ENCODE measurements at places on chromosomes 16 and 17.

DNA sequence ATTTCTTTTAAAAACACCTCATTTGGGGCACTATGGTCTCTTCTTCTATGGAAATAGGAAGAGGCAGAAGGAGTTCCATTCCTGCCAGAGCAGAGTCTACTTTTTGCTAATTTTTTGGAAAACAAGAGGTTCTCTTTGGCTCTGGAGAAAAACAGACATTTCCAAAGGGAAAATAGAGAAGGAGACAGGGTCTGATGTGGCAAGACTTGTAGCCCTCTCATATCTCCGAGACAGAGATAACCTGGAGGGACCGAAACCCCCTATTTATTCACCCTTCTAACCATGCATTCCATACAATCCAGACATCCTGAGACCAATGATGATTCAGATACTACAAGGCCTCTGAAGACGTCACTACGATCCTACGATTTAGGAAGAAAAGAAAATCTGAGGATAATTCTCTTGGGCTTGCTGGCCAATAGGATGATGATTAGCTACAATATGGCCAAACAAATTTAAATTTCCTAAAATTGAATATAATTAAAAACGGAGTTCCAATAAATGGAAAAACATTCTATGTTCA lies 70.2 kb downstream of the HIC1 start:
- no peak for DNase-seq

- no peak for DNase-seq
Observed at GRCh38 chr16:83273504-83274173, 534.1 kb upstream of the HSBP1 start.

GRCh38 chr16:71846431-71846830 lies 655 bp downstream of the ATXN1L start:
- no peak for DNase-seq

- DNase-seq: no peak
Observed at GRCh38 chr16:5852151-5852550, 754.6 kb upstream of the EEF2KMT start.

DNA sequence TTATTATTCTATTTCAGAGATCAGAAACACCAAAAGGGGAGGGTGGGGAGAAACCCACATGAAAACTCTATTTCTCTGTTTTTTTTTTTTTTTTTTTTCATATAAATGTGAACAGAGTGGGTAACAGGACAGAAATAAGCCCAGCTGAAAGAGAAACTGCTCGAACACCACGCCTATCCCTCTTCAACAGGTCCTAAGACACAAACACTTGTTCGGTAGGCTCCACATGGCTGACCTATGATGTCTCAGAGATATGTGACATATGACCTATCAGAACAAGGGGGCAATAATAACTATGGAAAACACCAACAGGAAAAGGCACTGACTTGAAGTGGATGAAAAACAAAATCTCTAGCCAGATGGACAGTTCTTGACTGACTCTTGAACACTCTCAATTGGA lies 44.8 kb downstream of the PARN start:
- DNase-seq: no peak

DNA sequence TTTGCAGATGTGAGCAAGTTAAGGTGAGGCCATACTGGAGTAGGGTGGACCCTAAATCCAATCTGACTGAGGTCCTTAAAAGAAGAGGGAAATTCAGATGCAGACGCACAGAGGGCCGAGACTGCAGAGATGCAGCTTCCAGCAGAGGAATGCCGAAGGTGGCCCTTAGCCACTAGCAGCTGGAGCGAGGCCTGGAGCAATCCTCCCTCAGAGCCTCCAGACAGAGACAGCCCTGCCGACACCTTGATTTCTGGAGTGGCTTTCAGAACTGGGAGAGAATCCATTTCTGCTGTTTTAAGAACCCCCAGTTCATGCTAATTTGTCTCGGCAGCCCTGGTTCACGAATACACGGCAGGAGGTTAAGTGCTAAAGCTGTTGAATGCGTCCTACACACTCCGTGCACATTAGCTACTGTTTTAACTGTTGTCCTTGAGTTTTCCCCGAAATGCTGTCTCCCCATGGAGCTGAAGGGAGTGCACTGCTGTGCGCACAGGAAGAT lies 135.5 kb downstream of the IRF8 start:
- no peak for DNase-seq

DNA sequence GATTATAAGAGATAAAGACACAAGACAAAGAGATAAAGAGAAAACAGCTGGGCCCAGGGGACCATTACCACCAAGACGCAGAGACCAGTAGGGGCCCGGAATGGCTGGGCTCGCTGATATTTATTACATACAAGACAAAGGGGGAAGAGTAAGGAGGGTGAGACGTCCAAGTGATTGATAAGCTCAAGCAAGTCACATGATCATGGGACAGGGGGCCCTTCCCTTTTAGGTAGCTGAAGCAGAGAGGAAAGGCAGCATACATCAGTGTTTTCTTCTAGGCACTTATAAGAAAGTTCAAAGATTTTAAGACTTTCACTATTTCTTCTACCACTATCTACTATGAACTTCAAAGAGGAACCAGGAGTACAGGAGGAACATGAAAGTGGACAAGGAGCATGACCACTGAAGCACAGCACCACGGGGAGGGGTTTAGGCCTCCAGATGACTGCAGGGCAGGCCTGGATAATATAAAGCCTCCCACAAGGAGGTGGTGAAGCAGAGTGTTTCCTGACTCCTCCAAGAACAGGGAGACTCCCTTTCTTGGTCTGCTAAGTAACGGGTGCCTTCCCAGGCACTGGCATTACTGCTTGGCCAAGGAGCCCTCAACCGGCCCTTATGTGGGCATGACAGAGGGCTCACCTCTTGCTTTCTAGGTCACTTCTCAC lies 63.9 kb upstream of the ARL4D start:
- no peak for DNase-seq

GRCh38 chr17:41369713-41370112 lies at the start of gene KRT33B:
Gene KRT33B, minus strand, starts transcription at chr17:41369813. Its CDS starts 63 bp downstream, at chr17:41369750.
- no peak for DNase-seq

- no peak for DNase-seq
Observed at GRCh38 chr17:66976781-66977201, 12.3 kb downstream of the CACNG4 start.

DNA sequence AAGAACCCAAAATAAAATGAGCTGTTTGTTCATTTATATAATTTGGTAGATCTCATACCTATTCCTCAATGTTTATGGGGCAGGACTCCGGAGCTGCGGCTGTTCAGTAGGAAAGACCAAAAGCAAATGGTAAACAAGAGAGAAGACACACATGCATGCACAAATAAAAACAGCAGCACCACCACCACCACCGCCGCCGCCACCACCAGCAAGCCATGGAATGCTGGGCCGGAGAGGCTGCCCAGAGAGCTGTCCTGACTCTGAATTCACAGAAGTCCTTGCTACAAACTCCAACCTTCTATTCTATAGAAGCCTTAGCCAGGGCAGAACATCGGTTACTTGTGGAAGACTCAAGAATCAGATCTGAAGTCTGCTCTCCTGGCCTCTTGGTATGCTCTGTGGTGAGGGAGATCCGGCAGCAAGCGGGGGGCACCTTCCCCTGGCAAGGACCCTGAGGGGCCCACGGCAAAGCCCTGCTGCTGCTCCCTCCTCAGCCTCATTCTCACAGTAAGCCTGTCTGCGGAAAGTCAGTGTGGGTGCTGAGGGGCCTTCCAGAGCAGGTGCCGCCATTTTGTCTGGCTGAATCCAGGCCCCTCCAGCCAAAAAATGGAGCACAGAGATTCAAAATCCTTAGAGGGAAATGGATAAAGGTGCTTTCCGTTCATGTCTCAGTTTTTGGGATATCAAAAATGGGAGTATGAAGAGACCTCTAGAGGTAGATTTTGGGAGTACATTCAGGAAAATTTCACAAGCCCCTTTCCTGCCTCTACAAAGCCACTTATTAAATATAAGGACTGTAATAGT lies 6.4 kb upstream of the FOXJ1 start:
- no peak for DNase-seq

DNA sequence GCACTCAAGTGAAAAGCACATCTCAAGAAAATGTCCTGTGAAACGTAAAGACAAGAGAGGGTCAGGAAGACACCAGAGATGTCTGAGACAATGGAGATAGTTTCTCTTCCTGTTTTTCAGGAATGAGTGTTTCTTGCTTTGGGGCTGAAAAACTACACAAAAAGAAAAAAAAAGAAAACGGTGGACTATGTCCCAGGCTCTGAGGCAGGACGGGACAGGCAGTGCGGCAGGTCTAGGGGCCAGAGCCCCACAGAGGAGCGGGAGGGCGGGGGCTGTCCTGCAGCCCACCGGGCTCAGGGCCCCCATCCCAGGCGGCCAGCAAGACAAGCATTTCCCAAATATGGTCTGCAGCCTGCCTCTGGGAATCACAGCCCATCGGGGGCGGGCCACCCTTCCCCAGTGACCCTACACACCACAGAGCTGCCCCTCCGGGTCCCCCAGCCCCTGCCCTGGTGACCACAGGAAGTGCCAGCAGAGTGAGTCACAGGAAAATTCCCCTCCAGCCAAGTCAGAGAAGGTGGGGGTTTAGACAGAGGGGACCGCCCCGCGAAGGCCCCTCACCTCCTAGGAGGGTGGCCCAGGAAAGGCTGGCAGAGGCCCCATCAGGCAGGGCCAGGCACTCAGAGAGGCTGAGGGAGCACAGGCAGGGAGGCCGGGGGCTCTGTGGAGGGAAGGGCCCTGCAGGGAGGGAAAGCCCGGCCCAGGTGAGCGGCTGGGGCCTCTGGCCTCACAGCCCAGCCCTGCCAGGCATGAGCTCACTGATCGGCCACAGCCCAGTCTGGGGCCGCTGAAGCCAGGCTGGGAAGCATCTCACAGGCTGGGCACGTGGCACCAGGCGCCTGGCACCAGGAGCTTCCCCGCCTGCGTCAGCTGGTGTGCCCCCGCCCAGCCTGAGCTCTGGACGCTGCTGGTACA lies 6.3 kb downstream of the BCAR1 start:
- peak; percentile 92 for DNase-seq

- DNase-seq: no peak
Observed at GRCh38 chr16:4070936-4071335, 45.3 kb downstream of the ADCY9 start.

DNA sequence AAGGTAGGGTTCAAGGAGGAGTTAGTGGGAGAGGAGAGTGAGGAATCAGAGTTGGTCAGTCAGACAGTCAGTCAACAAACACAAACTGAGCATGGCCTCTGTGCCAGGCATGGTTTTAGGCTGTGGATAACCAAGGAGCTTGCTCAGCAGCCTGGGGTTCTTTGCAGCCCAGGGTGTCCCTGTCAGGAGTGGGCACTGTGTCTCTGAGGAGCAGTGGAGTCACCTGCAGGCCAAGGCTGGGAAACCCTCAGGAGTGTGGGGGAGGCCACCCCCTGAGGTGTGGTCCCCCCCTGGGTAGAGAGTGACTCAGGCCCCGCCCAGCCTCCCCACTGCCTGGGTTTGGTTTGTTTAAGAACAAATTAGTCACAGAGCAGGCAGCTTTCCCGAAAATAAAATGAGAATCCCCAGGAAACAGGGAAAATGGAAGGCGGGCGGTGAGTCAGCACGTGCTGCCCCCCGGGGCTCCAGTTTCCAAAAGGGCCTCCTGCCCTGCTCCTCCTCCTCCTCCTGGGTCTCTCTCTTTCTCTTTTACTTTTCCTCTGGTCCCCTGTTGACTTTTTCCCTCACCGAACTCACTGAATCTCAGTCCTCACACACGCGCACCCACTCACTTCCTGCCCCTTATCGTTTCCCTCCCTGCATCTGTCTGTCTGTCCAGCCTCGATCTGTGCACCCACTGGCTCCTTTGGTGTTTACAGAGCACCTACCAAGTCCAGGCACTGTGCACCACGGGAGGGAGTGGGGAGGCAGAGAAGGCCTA lies 44.3 kb downstream of the SOCS3 start:
- peak; percentile 65 for DNase-seq

- DNase-seq: no peak
Observed at GRCh38 chr16:53782148-53782547, 78.2 kb downstream of the FTO start.
